ENCODE measurements at places on chromosomes 11 and 22.

GRCh38 chr22:48905206-48905975 is 922.3 kb downstream of the BRD1 start:
- no peak for DNase-seq

- no peak for DNase-seq
Measured at GRCh38 chr22:33908171-33909074, 11.9 kb downstream of the LARGE1 start.

- no peak for DNase-seq
Measured at GRCh38 chr22:36379593-36380361, 8.0 kb downstream of the MYH9 start.

GRCh38 chr11:17385926-17386325 is 2.5 kb downstream of the KCNJ11 start:
- no peak for DNase-seq

GRCh38 chr11:62171261-62171723 is 18.7 kb upstream of the SCGB1D1 start:
- DNase-seq: peak; percentile 4

DNA sequence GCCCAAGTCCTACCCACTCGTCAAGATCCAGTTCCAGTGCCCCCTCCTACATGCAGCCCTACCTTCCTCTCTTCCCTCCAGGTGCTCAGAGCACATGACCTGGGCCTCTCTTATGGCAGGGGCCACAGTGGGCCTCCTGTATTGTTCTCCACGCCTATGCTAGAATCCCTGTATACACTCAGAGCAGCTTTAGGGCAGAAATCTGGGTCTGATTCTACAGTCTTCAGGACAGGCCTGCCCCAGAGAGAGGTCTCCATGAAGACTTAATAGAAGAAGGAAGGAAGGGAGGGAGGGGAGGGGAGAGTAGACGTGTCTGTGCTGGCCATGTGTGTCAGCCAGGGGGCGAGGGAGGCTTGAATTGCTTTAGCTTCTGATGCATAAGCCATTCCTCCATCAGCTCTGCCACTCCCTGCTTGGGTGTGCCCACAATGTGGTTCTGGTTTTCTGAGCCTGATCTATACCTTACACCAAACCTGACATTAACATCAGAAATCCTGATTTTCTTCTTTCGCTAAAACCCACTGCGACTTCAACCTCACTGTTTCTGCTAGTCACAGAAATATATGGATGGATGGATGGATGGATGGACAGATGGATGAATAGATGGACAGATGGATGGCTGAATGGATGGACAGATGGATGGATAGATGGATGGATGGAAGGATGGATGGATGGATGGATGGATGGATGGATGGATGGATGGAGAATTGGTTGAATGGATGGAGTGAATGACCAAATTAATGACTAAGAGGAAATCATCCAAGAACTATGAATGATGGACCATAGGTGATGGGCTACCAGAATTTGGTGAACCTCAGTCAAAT is 56.6 kb upstream of the PRDM11 start:
- DNase-seq: no peak

DNA sequence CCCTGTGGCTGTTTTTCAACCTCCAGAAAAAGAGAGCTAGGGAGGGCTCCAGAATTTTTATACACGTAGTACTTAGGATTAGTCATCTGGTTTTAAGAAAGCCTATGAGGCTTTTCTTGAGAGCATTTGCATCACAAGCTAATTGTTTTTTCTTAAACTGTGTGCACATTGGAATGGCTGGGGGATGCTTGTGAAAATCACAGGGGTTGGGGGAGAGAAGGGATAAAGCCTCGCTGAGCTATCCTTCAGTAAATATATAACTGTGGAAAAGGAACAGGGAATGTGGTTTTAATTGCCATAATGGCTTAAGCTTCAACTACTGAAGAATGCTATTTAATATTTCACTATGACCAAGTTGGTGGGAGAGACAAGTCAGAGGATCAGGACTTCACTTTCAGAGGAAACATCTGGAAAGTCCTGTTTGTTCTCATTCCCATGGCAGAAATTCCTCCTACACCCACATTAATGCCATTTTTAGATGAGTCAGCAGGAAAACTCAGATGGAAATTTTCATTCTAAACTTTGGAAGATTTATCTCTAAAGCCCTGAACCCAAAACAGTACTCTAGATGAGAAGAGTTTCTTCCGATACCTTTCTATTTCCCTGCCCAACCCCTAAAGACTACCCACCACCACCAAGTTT is 591.3 kb downstream of the LRRC4C start:
- no peak for DNase-seq

DNA sequence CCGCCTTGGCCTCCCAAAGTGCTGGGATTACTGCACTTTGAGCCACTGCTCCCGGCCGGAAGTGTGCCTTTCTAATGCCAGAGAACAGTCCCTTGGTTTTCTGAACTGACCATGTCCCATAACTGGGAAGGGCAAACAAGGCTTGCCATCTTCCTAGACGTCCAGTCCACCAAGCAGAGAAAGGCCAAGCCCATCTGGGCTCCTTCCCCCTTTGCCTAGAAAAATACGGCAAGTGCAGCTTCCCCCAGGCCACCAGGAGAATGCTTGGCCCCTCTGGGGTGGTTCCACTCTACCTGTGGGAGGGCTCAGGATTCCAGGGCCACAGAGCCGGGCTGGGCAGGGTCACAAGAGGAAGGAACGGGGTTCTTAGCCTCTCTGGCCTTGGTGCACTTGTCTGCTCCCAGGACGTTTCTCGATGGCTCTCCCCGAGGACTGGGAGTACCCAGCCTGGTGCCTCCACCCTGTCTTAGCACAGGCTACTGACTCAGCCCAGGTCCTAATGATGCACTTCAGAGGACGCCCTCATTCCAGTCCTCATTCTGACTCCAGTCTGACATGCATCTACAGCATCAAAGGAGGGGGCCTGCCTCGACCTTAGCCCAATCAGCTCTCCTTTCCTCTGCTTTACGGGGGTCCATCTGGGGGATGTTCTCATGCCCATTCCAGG is 1.2 kb downstream of the USP2 start:
- DNase-seq: no peak

DNA sequence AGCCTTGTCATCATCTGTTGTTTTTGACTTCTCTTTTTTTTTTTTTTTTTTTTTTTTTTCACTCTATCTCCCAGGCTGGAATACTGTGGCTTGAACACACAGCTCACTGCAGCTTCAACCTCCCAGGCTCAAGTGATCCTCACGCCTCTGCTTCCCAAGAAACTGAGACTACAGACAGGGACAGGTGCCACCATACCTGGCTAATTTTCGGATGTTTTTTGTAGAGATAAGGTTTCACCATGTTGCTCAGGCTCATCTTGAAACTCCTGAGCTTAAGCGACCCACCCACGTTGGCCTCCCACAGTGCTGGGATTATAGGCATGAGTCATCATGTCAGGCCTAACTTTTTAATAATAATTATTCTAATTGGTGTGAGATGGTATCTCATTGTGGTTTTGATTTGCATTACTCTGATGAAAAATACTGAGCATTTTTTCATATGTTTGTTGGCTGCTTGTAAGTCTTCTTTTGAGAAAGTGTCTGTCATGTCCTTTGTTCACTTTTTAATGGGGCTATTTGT is 51.3 kb upstream of the OR9G4 start:
- DNase-seq: no peak

GRCh38 chr11:61106894-61107470 is 4.7 kb downstream of the CD5 start:
- no peak for DNase-seq

DNA sequence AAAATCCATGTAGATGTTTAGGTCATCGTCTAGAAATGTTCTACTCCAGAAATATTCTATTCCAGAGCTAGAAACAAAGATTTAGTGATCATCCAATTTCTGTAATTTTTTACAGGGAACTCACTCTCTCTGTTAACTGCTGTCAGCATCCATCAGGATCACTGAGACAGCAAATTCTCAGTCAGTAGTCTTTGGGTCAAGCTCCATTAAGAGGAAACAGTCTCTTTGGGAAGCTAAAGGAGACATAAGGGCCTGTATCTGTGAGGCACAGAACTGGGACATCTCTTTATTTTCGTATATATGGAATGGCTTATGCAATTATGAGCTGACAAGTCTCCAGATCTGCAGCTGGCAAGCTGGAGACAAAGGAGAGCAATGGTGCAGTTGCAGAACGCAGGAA is 48.3 kb downstream of the PIK3C2A start:
- DNase-seq: no peak

GRCh38 chr22:45073064-45073463 is 63.3 kb upstream of the PHF21B start:
- no peak for DNase-seq

DNA sequence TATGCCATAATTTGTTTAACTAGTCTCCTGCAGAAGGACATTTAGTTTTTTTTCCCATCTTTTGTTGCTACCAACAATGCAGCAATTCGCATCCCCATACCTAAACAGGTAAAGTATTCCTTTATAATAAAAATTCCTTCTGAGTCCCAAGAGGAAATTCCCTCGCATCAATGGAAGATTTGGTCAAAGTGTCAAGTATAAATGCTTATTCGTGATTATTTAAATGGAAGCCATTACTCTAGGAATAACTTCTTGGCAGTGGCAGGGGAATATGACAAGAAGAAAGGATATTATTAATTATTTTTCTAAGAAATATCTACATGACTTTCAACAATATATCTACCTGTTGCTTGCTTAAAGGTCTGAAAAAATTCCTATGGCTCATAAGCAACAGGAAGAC is 25.6 kb downstream of the RNF141 start:
- DNase-seq: no peak

DNA sequence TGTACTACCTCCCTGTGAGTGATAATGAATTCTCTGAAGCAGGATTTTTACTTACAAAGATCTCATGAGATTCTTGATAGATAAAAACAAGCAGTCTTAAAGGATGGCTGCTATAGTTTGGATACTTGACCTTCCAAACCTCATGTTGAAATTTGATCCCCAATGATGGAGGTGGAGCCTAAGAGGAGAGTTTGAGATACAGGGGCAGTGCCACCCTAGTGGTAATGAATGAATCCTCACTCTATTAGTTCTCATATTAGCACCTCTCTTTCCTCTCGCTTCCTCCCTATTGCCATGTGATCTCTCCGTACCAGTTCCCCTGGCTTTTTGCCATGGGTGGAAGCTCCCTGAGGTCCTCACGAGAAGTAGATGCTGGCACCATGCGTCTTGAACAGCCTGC is 37.9 kb upstream of the OR8B8 start:
- no peak for DNase-seq

DNA sequence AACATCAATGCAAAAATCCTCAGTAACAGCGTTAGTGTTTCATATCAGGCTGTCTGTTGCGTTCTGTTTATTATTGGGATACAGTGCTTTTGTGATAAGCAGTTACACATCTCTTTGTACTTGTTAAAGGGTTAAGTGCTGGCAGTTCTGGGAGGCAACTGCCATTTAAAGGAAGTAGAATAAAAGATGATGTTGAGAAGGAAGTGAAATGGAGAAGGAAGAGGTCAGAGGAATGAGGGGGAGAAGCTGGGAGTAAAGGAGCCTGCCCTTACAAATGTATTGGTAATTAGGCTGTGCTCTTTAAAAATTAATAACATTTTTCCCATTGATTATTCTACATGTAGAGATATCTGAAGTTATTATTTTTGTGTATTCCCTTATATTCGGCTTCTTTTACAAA is 674.7 kb downstream of the NTM start:
- DNase-seq: no peak

GRCh38 chr22:27984001-27984695 is 65.1 kb upstream of the PITPNB start:
- DNase-seq: no peak

DNA sequence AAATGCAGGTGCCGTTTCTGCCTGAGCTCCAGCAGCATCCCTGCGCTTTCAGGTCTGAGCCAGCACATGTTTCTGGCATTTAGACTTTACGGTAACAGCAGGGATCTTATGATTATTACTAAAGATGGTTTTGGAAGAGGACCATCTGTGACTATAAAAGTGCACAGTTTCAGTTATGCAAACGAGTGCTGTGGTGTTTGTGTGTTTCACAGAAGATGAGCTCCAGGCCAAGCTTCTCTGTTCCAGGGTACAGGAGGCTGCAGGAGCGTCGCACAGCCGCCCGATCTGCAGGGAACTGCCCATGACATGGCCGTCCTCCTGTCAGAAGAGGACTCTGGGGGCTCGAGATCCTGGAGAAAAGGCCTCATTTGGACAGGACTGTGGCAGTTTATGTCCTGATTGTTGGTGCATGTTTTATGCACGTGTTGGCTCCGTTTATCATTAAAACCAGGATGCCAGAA is 297.3 kb downstream of the TBC1D22A start:
- DNase-seq: no peak

DNA sequence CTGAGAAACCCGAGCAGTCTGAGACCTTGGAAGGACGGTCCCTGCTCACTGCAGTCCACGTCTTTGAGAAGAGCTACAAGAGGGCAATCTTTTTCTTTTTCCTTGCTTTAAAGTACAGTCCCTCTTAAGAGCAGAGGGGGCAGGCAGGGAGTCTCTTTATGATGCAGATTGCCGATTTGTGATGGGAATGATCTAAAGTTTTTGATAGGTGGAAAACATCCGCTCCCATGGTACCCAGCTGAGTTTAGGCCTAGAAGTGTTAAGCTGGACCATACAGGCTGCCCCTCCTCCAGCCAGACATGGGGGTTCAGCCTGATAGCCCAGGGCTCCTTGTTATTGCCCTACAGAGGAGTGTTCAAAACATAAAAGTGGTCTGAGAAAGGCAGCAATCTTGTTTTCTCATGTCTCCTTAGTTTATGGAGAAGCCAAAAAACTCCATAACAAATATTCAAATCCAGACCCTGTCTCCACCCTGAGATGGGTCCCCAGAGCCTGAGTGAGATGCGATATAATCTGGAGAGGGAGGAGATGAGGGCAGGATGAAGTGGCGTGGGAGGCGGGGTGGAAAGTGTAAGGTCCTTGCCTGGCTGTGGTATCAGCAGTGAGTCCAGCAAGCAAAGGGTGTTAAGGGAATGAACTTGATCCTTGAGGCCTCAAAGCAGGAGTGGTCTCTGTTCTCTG is 135.1 kb downstream of the FDX1 start:
- DNase-seq: no peak

DNA sequence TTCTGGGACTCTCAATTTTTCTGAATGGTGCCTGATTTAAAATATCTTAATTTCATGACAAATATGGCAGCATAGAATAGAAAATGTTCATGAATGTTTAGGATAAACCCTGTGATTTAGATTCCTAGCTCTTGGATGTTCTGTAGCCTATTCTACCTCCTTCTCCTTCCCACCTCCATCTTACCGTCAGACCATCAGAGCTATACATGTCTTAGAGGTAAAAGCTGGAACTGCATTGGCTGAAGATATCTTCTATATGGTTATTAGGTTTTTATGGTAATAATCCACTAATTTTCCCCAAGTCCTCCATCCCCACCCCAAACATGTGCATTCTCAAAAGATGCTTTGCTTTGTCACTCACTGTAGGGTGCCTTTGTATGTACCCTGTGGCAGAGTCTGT is 46.9 kb upstream of the CSTF3 start:
- no peak for DNase-seq

GRCh38 chr11:30876663-30877396 is 290.7 kb upstream of the MPPED2 start:
- no peak for DNase-seq

- DNase-seq: no peak
Measured at GRCh38 chr22:50146439-50147238, 23.9 kb upstream of the PANX2 start.

GRCh38 chr11:118319337-118319707 is 14.8 kb downstream of the CD3E start:
- peak; percentile 96 for DNase-seq

- no peak for DNase-seq
Measured at GRCh38 chr11:120727752-120728151, 216.2 kb downstream of the GRIK4 start.
